Mesenchymal stem cell (in vitro differentiated cells and primary cell): ENCODE measurements at places on chromosomes 3 and 15.

DNA sequence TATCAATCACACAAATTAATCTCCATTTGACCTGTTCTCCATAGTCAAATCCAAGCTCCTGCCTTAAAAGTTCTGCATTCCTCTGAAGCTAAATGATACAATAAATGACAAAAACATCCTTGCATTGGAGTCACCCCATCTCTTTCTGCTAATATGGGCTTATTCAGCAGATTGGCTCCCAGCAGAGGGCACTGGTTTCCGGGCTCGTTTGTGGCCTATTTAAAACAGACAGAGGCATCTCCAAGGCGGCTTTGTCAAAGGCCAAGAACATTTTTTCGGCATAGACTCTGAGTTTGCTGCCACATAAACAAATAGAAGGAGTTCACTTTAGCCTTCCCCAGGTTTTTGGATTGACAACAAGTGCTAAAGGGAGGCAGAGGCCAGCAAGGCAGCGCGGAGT lies 204.4 kb upstream of the RASGRP1 start:
- H3K36me3 ChIP-seq, result no peaks in the 10 kb centered on the region
- H3K4me3 ChIP-seq, result no peak overlapping the region
- H3K27me3 ChIP-seq, result no peaks in the 10 kb centered on the region
- H3K27ac ChIP-seq, result no peak overlapping the region
- no peaks in the 10 kb centered on the region for H3K4me1 ChIP-seq

DNA sequence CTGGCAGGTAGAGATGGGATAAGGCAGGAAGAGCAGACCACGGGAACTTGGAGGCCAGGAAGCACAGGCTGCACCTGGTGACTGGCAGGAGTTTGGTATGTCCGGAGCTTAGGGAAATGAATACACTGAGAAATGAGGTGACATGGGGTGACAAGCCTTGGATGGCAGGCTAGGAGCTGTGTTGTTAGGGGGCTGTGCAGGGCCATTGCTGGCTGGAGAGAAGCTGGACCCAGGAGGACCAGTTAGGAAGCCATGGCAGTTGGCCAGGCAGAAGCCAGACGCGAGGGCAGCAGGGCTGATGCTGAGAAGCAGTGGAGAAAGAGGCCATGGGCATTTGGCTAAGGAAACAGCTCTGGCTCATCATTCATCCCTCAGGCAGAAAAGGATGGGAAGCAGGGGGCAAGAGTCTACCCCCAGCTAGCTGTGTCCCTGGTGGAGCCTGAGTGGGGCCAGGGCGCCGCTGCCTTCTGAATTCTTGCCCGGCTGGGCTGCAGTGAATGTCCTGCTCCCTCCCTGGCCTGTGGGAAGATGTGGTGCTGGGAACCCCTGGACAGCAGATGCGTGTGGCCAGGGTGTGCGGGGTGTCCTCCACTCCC lies 255.8 kb downstream of the FAM43A start:
- H3K4me3 ChIP-seq, result no peak overlapping the region
- H3K4me1 ChIP-seq, result no peaks in the 10 kb centered on the region
- no peaks in the 10 kb centered on the region for H3K36me3 ChIP-seq
- DNase-seq, result no peak

- peaks cover 6% of the 10 kb centered on the region for H3K27me3 ChIP-seq
- peaks cover 7% of the 10 kb centered on the region for H3K4me1 ChIP-seq
- DNase-seq, result no peak
- H3K27ac ChIP-seq, result no peak overlapping the region
- H3K4me3 ChIP-seq, result no peak overlapping the region
Observed at GRCh38 chr15:92662762-92663161, 7.2 kb upstream of the FAM174B start.

GRCh38 chr3:141647562-141647915 lies 90.6 kb upstream of the RNF7 start:
- peaks cover 5% of the 10 kb centered on the region for H3K4me1 ChIP-seq
- H3K4me3 ChIP-seq, result no peak overlapping the region
- H3K27ac ChIP-seq, result no peak overlapping the region
- H3K36me3 ChIP-seq, result no peaks in the 10 kb centered on the region

GRCh38 chr15:31843426-31844055 lies 186.8 kb upstream of the CHRNA7 start:
- H3K4me3 ChIP-seq, result no peak overlapping the region
- H3K27ac ChIP-seq, result no peak overlapping the region
- H3K27me3 ChIP-seq, result no peaks in the 10 kb centered on the region
- H3K4me1 ChIP-seq, result no peaks in the 10 kb centered on the region
- no peaks in the 10 kb centered on the region for H3K36me3 ChIP-seq
- no peak for DNase-seq

DNA sequence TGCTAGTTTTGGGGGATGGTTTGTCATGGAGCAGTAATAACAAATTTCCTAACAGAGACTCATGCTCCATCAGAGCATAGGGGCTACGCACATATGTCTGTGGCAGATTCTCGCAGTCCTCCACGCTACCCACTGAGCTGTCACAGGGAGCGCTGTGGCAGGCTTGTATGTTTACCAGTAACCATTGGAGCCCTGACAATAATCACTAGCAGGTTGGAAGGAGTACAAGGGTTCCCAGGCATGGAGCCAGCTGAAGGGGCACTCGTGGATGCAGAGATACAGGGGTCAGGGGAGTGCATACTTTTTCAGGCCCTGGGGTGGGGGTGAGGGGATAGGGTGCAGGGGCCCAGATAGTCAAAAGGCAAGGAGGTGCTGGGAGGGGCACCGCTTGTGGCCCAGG lies 7.9 kb upstream of the GP9 start:
- H3K36me3 ChIP-seq, result no peaks in the 10 kb centered on the region
- H3K4me1 ChIP-seq, result peaks cover 6% of the 10 kb centered on the region
- no peak for DNase-seq
- no peak overlapping the region for H3K27ac ChIP-seq

GRCh38 chr3:105616374-105617121 lies 249.8 kb downstream of the ALCAM start:
- no peaks in the 10 kb centered on the region for H3K27me3 ChIP-seq
- no peak overlapping the region for H3K4me3 ChIP-seq
- no peak for DNase-seq
- no peak overlapping the region for H3K27ac ChIP-seq

DNA sequence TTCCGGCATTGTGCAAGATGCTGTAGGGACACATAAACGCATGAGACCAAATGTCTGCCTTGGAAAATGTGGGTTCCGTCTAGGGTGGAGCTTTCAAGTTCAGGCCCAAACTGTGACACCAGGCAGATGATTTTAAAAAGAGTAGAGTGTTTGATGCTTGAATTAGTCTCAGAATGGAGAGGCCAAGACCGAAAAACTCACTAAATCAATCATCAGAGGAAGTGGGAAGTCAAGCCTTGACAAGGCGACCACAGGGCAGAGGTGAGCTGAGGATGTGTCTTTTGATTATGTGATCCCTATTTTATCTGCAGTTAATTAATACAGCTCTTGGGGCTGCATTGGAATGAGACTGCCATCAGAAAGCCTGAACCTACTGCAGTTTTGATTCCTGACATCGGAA lies 275.4 kb downstream of the ABHD5 start:
- H3K36me3 ChIP-seq, result no peaks in the 10 kb centered on the region
- no peak overlapping the region for H3K27ac ChIP-seq
- H3K4me1 ChIP-seq, result no peaks in the 10 kb centered on the region
- DNase-seq, result no peak

DNA sequence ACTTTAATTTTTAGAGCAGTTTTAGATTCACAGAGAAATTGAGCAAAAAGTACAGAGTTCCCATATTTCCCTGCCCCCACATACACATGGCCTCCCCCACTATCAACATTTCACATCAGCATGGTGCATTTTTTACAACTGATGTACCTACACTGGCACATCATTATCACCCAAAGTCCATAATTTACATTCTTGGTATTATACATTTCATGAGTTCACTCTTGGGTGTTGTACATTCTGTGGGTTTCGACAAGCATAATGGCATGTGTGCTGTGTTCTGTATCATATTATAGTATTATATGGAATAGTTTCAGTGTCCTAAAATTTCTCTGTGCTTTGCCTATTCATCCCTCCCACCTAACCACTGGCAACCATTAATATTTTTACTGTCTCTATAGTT lies 419.8 kb upstream of the THBS1 start:
- DNase-seq, result no peak
- no peak overlapping the region for H3K4me3 ChIP-seq
- H3K4me1 ChIP-seq, result no peaks in the 10 kb centered on the region
- H3K27me3 ChIP-seq, result no peaks in the 10 kb centered on the region

- no peak for DNase-seq
- H3K4me1 ChIP-seq, result peaks cover 3% of the 10 kb centered on the region
- H3K4me3 ChIP-seq, result no peak overlapping the region
- H3K36me3 ChIP-seq, result no peaks in the 10 kb centered on the region
- H3K27ac ChIP-seq, result no peak overlapping the region
Observed at GRCh38 chr3:41073190-41073589, 126.1 kb upstream of the CTNNB1 start.

DNA sequence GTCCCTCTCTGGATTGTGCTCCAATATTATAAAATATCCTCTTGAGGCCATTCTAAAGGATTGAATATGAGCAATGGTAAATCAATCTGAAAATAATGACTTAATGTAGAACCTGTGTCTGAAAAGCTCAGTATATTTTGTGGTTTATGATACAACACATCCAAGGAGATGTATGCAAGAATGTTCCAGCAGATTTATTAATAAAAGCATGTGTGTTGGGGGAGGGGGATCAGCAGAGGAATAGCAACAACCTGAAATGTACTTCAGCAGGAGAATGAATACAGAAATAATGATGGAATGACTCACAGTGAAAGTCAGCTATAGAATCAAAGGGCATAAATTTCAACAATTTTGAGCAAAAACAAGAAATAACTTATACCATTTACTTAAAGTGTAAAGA lies 56.7 kb upstream of the NUDT16 start:
- no peak overlapping the region for H3K27ac ChIP-seq
- no peak for DNase-seq
- no peaks in the 10 kb centered on the region for H3K36me3 ChIP-seq
- no peak overlapping the region for H3K4me3 ChIP-seq

DNA sequence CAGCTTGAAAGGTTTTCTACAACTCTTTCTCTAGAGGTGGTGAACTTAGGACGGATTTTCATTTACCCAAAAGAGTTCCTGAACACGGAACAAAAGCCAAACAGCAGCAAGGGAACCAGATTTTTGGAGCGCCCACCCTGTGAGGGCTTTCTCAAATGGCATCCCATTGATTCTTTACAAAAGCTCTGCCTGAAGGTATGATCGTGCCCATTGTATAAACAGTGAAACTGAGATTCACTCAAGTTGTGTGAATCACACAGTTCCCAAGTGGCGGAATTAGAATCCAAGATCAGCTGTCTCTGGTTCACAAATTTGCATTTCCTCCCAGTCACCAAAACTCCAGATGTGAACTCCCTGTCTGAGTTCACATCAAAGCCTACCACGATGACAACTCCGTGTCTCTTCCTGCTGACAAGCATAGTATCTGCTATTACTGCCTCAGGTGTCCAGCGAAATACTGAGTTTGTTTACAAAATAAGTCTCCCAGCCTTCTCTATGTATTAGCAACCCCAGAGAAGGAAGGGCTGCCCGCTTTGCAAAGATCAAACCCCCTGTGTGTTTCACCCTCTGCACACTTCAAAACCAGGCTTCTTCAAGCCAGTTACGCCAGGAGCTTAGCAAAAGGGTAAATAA lies 235.9 kb upstream of the ST8SIA2 start:
- H3K27me3 ChIP-seq, result no peaks in the 10 kb centered on the region
- DNase-seq, result no peak
- peaks cover 38% of the 10 kb centered on the region for H3K36me3 ChIP-seq
- H3K27ac ChIP-seq, result no peak overlapping the region
- H3K4me3 ChIP-seq, result no peak overlapping the region

GRCh38 chr3:40044487-40044886 lies 235.1 kb downstream of the MYRIP start:
- H3K4me3 ChIP-seq, result no peak overlapping the region
- H3K27me3 ChIP-seq, result no peaks in the 10 kb centered on the region
- no peaks in the 10 kb centered on the region for H3K36me3 ChIP-seq

- H3K4me1 ChIP-seq, result peaks cover 4% of the 10 kb centered on the region
- H3K4me3 ChIP-seq, result no peak overlapping the region
- no peaks in the 10 kb centered on the region for H3K27me3 ChIP-seq
- no peak for DNase-seq
Observed at GRCh38 chr15:62486041-62486440, 321.0 kb upstream of the C2CD4B start.

DNA sequence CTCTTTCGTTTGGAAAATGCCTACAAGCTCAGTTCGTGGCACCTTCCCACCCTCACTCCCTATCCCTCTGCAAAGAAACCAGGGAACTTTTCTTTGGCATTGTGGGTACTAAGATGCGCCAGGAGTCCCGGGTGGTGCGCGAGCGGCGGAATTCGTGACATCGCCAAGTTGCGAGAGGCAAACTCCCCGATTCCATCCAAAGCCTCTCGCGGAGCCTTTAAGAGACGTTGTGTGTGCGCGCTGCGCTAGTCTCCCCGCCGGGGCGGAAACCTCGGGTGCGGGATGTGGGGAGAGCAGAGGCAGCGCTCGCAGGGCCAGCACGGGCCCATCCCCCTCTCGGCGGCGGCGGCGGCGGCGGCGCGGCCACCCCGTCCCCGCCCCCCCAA lies 443 bp upstream of the NR2F2 start:
- H3K27ac ChIP-seq, result peak overlapping the region; percentile 99
- peak overlapping the region; percentile 68 for H3K4me3 ChIP-seq
- peaks cover 35% of the 10 kb centered on the region for H3K36me3 ChIP-seq
- peak; percentile 90 for DNase-seq
- no peaks in the 10 kb centered on the region for H3K4me1 ChIP-seq
- H3K27me3 ChIP-seq, result no peaks in the 10 kb centered on the region

DNA sequence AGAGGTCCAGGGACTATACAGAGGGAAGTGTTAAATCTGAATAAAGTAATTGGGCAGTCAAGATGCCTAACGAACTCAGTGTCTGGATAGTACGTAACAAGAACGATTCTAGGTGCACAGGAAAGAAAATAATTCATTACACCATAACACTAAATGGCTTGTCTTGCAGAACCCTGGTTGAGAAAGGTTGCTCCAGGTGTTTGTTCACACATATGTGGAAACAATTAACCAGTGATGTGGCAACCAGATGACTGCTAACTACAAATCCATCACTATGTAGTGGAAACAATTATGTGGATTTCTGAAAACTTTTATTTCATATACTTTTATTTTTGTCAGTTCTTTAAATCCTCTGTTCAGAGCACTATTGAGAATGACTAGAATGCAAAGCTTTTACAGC lies 10.4 kb upstream of the HDC start:
- DNase-seq, result no peak
- no peaks in the 10 kb centered on the region for H3K27me3 ChIP-seq
- H3K4me3 ChIP-seq, result no peak overlapping the region
- no peak overlapping the region for H3K27ac ChIP-seq
- no peaks in the 10 kb centered on the region for H3K36me3 ChIP-seq

DNA sequence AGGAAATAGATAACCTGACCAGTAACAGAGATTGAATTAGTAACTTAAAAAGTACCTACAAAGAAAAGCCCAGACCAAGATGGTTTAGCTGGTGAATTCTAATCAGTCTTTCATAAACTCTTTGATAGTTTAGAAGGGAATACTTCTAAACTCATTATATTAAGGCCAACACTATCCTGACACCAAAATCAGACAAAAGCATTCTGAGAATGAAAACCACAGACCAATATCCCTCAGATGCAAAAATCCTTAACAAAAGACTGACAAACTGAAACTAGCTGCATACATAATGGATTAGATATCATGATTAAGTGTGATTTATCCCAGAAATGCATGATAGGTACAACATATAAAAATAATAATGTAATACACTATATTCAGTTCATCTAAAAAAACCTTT lies 115.6 kb downstream of the RFX7 start:
- no peak overlapping the region for H3K27ac ChIP-seq
- H3K4me1 ChIP-seq, result no peaks in the 10 kb centered on the region
- H3K36me3 ChIP-seq, result peaks cover 7% of the 10 kb centered on the region
- H3K4me3 ChIP-seq, result no peak overlapping the region
